Smooth muscle cell of the umbilical artery (primary cell): ENCODE measurements at places on chromosomes 1 and 21. TPM values are rescaled to one million over a fixed set of nuclear protein-coding genes. Genes with fewer than 3 reads are reported as not detected.

INAVA gene
- total RNA-seq, result 0.18 TPM in 1 of 2 replicates, not detected in the other

LCE1E gene
- 0.42 TPM in 1 of 2 replicates, not detected in the other for total RNA-seq

ERRFI1 gene
- 11.9 and 65.2 TPM in 2 replicates for total RNA-seq

TACSTD2 gene
- 0.18 TPM in 1 of 2 replicates, not detected in the other for total RNA-seq

FCGR3A gene
- not detected in 2 replicates for total RNA-seq

ANXA9 gene
- total RNA-seq, result 0.05 TPM in 1 of 2 replicates, not detected in the other

MSH4 gene
- total RNA-seq, result 0.46 and 0.59 TPM in 2 replicates

NBPF6 gene
- total RNA-seq, result not detected in 2 replicates

CFHR2 gene
- not detected in 2 replicates for total RNA-seq

PRAMEF18 gene
- total RNA-seq, result not detected in 2 replicates

PLA2G2D gene
- total RNA-seq, result not detected in 2 replicates

WDR64 gene
- total RNA-seq, result not detected in 2 replicates

BLACAT1 gene
- total RNA-seq, result not detected in 2 replicates

SMIM11 gene
- 0.89 and 1.7 TPM in 2 replicates for total RNA-seq

SH2D1B gene
- not detected in 2 replicates for total RNA-seq

TIMM17A gene
- 82.5 and 85.8 TPM in 2 replicates for total RNA-seq

SLC6A17 gene
- under 0.01 and 0.60 TPM in 2 replicates for total RNA-seq

CAPZA1 gene
- 208 and 307 TPM in 2 replicates for total RNA-seq

ADAMTSL4 gene
- 2.7 and 3.3 TPM in 2 replicates for total RNA-seq
